ENCODE measurements at places on chromosomes 5 and 9.
A peak's percentile ranks its signal among the peaks of the same experiment; 100 is the strongest.

- no peak for DNase-seq
Observed at GRCh38 chr5:167355346-167355745, 936.1 kb upstream of the WWC1 start.

GRCh38 chr5:165119175-165119574, 1613.8 kb downstream of the MAT2B start:
- DNase-seq: no peak

- DNase-seq: no peak
Observed at GRCh38 chr9:128593039-128593438, 40.7 kb downstream of the SPTAN1 start.

DNA sequence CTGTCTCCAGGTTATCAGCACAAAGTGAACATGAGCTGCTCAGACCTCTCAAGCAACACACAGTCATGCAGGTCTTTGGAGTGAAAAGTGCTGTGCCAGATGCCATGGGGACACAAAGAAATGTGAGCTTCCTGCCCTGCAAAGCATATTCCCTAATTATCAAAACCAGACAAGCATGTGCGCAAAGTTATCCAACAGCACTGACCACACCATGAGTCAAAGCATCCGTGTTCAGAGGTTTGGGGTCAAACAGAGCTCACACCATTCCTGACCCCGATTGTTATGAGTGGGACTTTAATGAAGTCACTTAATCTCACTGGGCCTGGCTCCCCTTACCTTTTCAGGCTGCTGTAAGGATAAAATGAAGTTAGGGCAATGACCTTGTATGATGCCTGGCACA, 138.5 kb downstream of the SLIT3 start:
- DNase-seq: no peak

GRCh38 chr9:75907329-75907728, 16.9 kb downstream of the PCSK5 start:
- peak; percentile 41 for DNase-seq

- DNase-seq: no peak
Observed at GRCh38 chr5:116448870-116449427, 125.7 kb downstream of the SEMA6A start.

GRCh38 chr5:170206216-170206615, 26.6 kb upstream of the C5orf58 start:
- no peak for DNase-seq

- DNase-seq: no peak
Observed at GRCh38 chr9:118575341-118576070, 793.7 kb downstream of the BRINP1 start.

GRCh38 chr5:54217826-54218503, 92.4 kb downstream of the ARL15 start:
- peak; percentile 84 for DNase-seq

- DNase-seq: peak; percentile 90
Observed at GRCh38 chr5:73902327-73903051, 276.5 kb downstream of the ARHGEF28 start.

- DNase-seq: no peak
Observed at GRCh38 chr5:180492226-180492903, 1.8 kb upstream of the CNOT6 start.

DNA sequence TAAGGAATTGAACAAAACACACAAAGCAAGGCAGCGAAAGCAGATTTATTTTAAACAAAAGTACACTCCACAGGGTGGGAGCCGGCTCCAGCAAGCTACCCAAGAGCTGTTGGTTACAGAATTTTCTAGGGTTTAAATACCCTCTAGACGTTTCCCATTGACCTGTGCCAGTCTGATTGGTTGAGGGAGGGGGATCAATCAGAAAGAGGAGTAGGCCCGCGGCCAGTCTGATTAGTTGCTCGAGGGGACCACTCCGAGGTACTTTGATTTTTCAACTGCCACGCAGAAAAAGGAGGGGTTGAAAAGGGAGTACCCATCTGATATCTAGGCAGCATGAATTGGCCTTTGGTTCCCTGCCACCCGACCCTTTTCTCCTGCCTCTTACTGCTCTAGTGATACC, 998 bp downstream of the SRP19 start:
- no peak for DNase-seq

Measured in HT-29 (cell line).